ENCODE measurements at places on chromosomes 6 and 20. TPM values are rescaled to one million over a fixed set of nuclear protein-coding genes. Genes with fewer than 3 reads are reported as not detected.

The TRIM15 gene
- not detected for total RNA-seq

DNA sequence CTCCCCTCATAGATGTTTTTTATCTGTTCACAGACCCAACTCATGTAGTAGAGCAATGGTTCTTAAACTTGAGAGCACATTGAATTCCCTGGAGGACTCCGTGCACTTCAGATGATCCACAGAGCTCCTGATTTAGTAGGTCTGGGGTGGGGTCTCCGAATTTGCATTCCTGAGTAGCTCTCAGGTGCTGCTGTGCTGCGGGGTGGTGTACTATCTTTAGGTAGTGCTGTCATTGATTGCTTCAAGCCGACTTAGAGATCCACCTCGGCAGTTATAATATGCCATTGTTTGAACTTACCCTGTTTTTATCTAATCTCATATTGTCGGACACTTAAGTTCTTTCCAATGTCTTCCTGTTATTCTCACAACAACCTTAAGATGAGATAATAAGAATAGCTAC lies 45.0 kb downstream of the BMP2 start:
- no peak for DNase-seq

The HSPA1B gene
- total RNA-seq, result 111 TPM

The ALDH5A1 gene
- 11.5 TPM for total RNA-seq

The OR2B6 gene
- total RNA-seq, result not detected

DNA sequence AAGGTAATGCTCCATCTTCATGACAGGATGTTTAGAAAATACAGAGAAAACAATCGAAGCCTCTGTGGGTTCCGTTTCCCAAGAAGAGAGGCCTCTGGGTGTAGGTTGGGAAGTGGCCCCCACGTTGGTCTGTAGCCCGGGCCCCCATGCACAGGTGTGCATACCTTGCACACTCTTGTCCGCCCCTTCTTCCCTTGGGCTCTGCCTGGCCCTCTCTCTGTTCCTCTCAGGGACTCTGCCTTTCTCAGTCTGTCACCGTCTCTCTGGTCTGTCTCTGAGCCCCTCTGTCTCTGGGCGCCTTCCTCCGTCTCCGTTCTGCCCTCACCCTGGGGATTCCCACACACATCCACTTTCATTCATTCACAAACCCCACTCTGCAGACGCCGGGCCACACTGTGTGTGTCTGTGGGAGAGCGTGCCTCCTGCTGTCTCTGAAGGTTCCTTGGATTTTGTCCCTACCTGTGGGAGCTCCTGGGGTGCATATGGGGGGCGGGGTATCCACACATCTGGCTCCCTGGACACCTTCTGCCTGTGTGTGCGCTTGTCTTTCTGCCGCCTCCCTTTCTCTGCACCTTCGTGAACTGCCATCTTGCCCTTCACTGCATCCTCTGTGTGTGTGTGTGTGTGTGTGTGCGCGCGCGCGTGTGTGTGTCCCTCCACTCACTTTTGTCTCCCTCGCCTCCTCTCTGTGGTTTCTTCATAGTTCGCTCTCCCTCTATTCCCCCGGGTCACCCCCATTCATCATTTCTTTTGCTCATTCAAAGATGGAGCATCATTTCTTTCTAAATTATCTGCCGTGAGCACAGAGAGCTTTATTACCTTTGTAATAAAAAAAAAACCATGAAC lies 75.3 kb downstream of the SRC start:
- DNase-seq, result no peak

DNA sequence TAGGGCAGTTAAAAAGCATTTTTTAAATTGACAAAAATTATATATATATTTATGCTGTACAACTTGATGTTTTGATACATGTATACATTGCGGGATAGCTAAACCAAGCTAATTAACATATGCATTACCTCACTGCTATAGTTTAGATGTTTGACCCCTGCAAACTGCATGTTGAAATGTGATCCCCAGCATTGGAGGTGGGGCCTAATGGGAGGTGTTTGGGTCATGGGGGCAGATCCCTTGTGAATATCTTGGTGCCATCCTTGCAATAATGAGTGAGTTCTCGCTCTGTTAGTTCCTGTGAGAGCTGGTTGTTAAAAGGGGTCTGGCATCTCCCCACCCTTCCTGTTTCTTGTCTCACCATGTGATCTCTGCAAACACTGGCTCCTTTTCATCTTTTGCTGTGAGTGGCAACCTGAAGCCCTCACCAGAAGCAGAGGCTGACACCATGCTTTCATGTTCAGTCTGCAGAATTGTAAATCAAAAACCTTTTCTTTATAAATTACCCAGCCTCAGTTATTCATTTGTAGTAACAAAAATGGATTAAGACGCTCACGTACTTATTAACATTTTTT lies 111.8 kb downstream of the MCHR2 start:
- DNase-seq, result no peak

GRCh38 chr20:62274332-62274950 lies 28.4 kb upstream of the ADRM1 start:
- DNase-seq, result no peak

- no peak for DNase-seq
Observed at GRCh38 chr6:97456070-97456469, 173.1 kb upstream of the MMS22L start.

The ALDH8A1 gene
- 1.1 TPM for total RNA-seq

The DNAH8 gene
- not detected for total RNA-seq

DNA sequence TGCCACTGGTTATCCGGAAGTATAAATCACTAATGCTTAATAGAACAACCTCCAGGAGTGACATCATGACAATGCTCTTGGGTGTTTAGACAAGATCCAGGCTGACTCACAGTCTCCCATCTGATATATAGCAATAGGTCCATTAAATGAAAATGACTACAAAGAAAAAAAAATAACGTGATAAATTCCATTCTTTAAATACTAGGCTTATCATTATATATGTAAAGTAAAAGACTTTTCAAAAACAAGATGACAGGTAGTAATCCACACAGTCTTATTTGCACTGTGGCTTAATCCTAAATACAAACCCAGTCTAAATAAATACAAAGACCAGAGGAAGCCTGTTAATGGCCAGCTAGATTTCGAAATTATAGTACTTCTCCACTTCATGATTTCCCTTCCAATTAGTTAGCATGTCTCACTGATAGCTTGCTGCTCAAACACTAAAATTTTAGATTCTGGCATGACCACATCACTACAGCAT lies 149.1 kb upstream of the BEND3 start:
- no peak for DNase-seq

GRCh38 chr6:108689272-108690161 lies 128.8 kb downstream of the FOXO3 start:
- DNase-seq, result no peak

- DNase-seq, result no peak
Observed at GRCh38 chr6:107712665-107713551, 111.2 kb downstream of the SCML4 start.

DNA sequence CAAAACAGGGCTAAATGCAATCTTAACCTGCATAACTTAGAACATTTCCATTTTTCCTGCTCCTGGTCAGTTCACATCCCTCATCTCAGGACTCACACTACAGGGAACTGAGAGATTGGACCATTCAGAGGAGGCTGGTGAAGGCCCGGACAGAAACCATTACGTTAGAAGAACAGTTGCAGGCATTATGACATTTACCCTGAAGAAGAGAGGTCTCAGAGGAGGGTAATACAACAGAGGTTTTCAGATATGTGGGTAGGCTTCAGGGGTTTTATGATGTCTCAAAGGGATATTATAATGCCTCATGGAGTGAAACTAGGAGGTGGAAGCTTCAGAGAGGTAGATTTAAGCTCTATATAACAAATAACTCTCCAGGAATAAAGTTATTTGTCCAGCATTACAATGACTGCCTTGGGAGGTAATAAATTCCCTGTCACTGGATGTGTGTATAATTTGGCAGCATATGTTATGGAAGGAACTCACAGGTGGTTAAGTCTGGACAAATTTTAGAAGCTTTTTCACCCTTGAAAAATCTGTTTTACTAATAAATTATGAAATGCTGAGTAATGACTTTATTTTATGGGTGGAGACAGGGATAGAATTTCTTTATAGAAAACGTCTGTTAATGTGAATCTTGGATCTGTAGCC lies 36.7 kb upstream of the RIPOR2 start:
- DNase-seq, result no peak

GRCh38 chr6:449486-450419 lies 58.2 kb downstream of the IRF4 start:
- DNase-seq, result peak; percentile 73

- no peak for DNase-seq
Observed at GRCh38 chr6:168618546-168619315, 177.7 kb downstream of the SMOC2 start.

- DNase-seq, result no peak
Observed at GRCh38 chr20:37935435-37935834, 32.5 kb downstream of the VSTM2L start.

GRCh38 chr6:119874381-119874780 lies 524.8 kb upstream of the MAN1A1 start:
- no peak for DNase-seq

- DNase-seq, result no peak
Observed at GRCh38 chr6:34984416-34984815, 95.4 kb downstream of the ANKS1A start.

GRCh38 chr6:136779682-136780081 lies 12.6 kb downstream of the MAP3K5 start:
- no peak for DNase-seq

The OR2J3 gene
- not detected for total RNA-seq

DNA sequence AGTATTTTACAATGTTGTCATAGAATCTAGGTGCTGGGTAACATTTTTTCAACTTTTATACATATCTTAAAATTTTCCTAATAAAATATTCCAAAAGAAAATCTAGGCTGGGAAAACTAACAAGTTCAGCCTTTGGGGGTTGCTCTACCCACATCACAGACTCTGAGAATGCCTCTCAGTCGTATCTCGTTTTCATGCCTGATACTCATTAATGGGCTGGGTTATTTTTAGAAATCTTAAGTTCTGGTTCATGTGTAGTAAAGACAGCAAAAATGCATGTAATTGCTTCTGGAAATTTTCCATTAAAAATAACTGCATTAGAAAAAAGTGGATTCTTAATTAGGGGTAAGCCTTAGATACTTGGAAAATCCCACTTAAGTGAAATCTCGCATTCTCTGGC lies 149.3 kb downstream of the SLC24A3 start:
- no peak for DNase-seq

- DNase-seq, result no peak
Observed at GRCh38 chr20:45372241-45372640, 5.9 kb downstream of the TP53TG5 start.

The MATN4 gene
- total RNA-seq, result not detected

DNA sequence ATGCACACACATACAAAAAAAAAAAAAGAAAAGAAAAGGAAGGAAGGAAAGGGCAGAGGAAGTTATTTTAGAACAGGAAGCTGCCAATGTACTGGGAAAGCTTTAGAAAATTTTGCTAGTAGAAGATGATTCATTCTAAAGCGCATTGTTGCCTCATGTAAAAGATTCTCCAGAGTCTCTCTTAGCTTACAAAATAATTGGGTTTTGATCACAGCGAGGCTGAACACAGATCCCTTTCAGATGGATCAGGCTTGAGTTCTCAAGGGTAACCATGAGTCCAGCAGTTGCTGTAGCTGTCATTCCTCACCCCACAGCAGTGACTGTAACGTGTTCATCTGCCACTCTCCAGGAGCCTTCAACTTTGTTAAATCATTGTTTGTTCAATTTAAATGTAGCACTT lies 81.9 kb downstream of the PHACTR2 start:
- DNase-seq, result no peak

The RAD21L1 gene
- not detected for total RNA-seq

DNA sequence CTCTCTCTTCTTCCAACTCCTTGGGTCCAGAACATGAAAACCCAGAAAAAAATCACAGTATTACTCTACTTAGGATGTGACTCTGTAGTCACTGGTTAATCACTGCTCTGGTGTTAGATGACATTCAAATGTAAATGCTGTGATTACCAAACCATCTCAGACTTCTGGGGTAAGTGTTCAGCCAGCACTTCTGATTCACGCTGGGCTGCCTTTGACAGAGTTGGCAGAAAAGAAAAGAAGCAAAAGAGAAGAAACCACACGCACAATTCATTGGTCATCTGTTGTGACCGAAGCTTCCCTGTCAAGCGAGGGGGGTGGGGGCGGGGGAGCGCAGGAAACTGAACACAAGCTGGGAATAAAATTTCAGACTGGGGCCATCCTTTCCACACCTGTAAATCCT lies 82.7 kb downstream of the PSMG4 start:
- no peak for DNase-seq

GRCh38 chr6:27767851-27768250 lies 144.3 kb downstream of the OR2B2 start:
- no peak for DNase-seq

GRCh38 chr6:32816746-32817204 lies at the start of gene HLA-DOB:
Gene HLA-DOB (minus strand): TSS chr6:32817002. CDS start chr6:32816951, 51 bp downstream.
- no peak for DNase-seq

- no peak for DNase-seq
Observed at GRCh38 chr6:28920281-28920680, 3.5 kb downstream of the TRIM27 start.

DNA sequence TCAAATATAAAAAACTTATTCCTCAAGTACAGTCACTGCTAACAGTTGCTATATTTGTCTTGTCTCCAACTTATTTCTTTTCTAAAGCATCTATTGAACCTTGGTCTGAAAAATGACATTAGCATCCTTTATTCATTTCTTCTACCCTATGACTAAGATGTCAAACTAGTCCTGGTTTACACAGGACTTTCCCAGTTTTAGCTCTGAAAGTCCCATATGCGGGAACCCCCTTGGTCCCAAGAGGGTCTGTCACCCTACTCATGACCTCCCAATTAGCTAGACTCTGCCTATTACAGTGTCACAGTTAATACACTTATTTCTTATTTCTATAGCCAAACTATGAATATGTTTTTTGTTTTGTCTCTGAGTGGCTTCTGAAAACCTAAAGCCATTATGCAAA lies 37.1 kb downstream of the PLEKHG1 start:
- no peak for DNase-seq

The SLC17A2 gene
- not detected for total RNA-seq

The VNN1 gene
- 9.7 TPM for total RNA-seq

- no peak for DNase-seq
Observed at GRCh38 chr20:9912858-9913434, 74.1 kb upstream of the PAK5 start.

- DNase-seq, result no peak
Observed at GRCh38 chr6:148203970-148204369, 138.7 kb upstream of the SASH1 start.

- DNase-seq, result no peak
Observed at GRCh38 chr20:36950414-36951197, 902 bp downstream of the SAMHD1 start.

- no peak for DNase-seq
Observed at GRCh38 chr6:160275511-160276003, 16.9 kb upstream of the SLC22A2 start.
